ENCODE measurements at places on chromosomes 2 and 18. TPM values are rescaled to one million over a fixed set of nuclear protein-coding genes. Genes with fewer than 3 reads are reported as not detected.

CRYGC gene
- total RNA-seq, result 1,741 TPM

IL1F10 gene
- total RNA-seq, result not detected

FAM237A gene
- not detected for total RNA-seq

SPATA3 gene
- total RNA-seq, result not detected

TDRD15 gene
- total RNA-seq, result not detected

CNGA3 gene
- 9.7 TPM for total RNA-seq

PRSS56 gene
- 9.6 TPM for total RNA-seq

EMILIN2 gene
- total RNA-seq, result 41.1 TPM

CD226 gene
- 5.2 TPM for total RNA-seq

IL36A gene
- not detected for total RNA-seq

CAPN14 gene
- 0.60 TPM for total RNA-seq

DPP4 gene
- total RNA-seq, result 12.3 TPM

PLEKHH2 gene
- 36.6 TPM for total RNA-seq

TXNDC2 gene
- total RNA-seq, result not detected

IL1RL2 gene
- 1.4 TPM for total RNA-seq

SERPINB10 gene
- 1.3 TPM for total RNA-seq

TSPYL6 gene
- 0.44 TPM for total RNA-seq

CHST9 gene
- total RNA-seq, result 3.8 TPM

ANKAR gene
- total RNA-seq, result 37.9 TPM

HOXD3 gene
- 3.0 TPM for total RNA-seq

SLC23A3 gene
- total RNA-seq, result 1.3 TPM

GAL3ST2 gene
- total RNA-seq, result 0.71 TPM

IGFBP2 gene
- 169 TPM for total RNA-seq

NAT8 gene
- total RNA-seq, result not detected

CCDC178 gene
- total RNA-seq, result 3.1 TPM

SH3BP4 gene
- 40.6 TPM for total RNA-seq

CTNNA2 gene
- 53.4 TPM for total RNA-seq

SPR gene
- 4.5 TPM for total RNA-seq

CDH2 gene
- total RNA-seq, result 225 TPM

SP140 gene
- total RNA-seq, result 0.49 TPM

TUBA4B gene
- total RNA-seq, result not detected

TNFAIP6 gene
- total RNA-seq, result 7.2 TPM

RAB6C gene
- total RNA-seq, result 0.44 TPM

PCARE gene
- 57.0 TPM for total RNA-seq

COL3A1 gene
- total RNA-seq, result 7,166 TPM

GREB1 gene
- 18.5 TPM for total RNA-seq

GALNT13 gene
- 82.7 TPM for total RNA-seq

NXPH2 gene
- 9.1 TPM for total RNA-seq
